Stimulated activated CD8-positive, alpha-beta memory T cell treated with anti-CD3 and anti-CD28 coated beads, Interleukin-2, amount 100 ng/mL, for 48 hours (primary cell): ENCODE measurements at places on chromosomes 1 and 21.

DNA sequence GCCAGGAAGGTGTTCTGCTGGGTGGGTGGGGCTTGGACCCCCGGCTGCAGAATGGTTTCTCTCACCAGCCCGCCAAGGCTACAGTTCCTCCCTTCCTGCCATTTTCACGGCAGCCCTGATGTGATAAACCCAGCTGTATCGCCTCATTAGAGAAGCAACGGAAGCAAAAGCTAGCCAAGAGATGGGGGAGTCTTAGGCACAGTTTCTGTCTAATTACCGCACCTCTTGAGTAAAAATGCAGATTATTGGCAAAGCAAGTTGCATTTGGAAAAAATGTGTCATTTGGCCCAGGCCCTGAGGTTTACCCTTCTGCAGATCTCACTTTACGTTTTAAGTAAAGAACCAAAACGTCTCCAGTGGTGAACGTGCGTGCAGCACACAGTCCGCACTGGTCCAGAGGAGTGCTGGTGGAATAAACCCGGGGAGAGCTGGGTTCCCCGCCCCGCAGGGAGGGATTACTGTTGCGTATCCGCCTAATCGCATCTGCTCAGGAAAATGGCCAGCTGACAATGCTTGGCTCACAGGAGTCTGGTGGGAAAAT is 109.9 kb downstream of the GALNT2 start:
- no peak for DNase-seq

DNA sequence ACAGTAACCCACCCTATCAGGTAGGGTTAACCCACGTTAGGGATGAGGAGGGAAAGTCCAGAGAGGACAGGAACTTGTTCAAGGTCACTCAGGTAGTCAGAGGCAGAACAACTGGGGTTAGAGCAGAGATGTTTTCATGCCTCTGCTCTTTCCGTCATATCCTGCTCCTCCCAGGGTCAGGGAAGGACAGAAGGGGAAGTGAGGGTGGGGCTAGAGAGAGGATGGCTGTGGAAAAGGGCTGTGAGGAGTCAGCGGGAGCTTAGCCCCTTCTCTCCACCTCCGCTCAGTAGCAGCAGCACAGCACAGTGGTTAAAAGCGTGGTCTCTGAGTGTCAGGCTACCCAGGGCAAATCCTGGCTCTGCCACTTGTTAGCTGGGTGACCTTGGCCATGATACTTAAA is 36.5 kb downstream of the DDX20 start:
- DNase-seq = no peak

DNA sequence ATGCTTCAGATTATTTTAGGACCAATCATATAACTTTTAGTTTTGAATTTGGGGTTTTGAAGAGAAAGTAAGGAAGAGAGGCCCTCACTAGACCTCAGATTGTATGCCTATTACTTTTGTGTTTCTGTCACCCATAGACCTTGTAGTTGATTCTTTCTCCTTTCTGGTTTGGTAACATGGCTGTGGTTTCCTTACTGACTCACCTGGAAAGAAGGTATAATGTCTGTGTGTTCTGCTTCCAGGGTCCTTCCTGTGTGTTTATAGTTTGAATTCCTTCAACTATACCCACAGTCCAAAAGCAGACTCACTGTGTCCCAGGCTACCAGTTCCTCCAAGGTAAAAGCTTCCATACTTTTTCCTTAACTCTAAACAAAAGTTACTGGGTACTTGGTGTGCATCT is 8.1 kb downstream of the SLC44A3 start:
- no peak for DNase-seq

DNA sequence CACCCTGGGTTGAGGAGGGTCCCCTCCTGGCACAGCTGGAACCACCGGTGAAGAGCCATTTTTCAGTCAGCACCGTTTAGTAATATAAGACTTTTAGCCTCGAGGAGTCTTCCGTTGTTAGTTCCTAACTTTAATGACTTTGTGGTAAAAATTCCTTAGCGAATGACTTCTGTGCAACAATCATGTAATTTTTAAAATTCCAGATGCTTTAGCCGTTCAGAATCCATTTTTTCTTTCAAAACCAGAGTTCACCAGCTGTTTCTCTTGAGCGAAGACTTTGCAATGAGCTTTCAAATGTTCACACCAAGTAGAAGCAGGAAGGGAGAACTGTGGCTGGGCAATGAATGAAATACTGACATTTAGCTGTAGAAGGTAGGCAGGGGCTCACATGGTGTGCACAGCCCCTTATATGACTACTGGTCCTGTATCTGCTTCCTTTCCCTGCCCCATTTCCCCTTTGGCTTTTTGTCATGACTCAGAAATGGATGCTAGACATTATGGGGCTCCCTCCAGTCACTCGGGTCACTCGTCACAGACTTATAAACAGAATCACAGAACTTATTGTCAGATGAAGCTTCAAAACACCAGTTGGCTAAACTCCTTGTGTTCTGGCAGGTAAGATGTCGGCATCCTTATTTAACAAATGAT is 4.1 kb downstream of the DISC1 start:
- DNase-seq = no peak

DNA sequence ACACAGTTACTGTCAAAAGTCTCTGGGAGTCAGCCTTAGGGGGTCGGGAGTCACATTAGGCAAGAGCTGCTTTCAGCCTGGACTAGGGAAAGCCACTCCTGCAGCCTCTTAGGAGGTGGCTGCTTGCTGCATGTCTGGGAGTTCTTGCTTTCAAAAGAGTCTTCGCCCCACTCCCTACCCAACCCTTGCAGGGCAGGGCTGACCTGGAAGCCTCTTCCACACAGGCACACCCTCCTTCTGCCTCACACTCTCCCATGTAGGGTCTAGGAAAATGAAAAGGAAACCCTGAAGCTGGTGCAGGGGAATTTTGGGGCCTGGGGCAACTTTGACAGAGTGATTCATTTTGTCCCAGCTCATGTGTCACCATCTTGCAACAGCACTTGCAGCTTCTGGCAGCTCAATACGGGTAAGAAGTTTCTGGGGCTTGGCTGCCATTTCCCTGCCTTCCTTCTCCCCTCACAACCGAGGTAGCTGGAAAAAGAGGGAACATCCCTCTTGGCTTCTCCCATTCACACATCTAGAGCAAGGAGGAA is 37.3 kb downstream of the KCND3 start:
- DNase-seq = no peak

- no peak for DNase-seq
Measured at GRCh38 chr1:110340207-110340468, 961 bp downstream of the RBM15 start.

DNA sequence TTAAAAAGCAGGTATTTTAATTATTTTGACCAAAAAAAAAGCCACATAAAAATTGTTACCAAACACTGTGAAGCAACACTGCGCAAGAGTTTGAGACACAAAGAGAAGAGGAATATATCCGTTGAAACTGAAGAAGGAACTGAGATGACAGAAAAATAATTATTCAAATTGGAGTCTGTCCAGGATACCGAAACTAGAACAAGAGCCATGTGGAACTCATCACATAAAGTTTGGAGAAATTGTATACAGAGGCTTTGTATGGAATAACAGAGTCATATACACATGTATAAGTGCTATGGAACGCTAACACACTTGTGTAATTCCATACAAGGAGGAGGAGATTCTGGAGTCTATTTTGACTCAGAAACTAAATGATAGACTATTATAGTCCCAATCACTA is 675.1 kb upstream of the ADGRL2 start:
- no peak for DNase-seq

DNA sequence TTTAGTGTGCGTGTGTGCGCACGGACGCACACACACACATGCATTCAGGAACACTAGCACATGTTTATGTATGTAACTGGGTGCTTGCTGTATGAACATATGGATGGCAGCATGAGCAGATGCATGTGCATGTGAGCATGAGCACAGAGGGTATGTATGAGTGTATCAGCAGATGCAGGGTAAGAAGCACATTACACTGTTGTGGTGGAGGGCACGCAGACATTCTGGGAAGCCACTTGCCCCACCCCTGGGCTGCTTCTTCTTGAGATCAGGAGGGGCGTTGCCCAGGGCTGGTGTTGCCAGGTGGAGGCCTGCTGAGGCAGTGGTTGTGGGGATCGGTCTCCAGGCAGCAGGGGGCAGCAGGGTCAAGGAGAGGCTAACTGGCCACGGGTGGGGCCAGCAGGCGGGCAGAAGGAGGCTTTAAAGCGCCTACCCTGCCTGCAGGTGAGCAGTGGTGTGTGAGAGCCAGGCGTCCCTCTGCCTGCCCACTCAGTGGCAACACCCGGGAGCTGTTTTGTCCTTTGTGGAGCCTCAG is 3.9 kb upstream of the P3R3URF start:
- no peak for DNase-seq
